ENCODE measurements at places on chromosomes 12 and 14. TPM values are rescaled to one million over a fixed set of nuclear protein-coding genes. Genes with fewer than 3 reads are reported as not detected.

CAPZA3 gene
- not detected for total RNA-seq

FAM186B gene
- total RNA-seq, result 0.36 TPM

DNA sequence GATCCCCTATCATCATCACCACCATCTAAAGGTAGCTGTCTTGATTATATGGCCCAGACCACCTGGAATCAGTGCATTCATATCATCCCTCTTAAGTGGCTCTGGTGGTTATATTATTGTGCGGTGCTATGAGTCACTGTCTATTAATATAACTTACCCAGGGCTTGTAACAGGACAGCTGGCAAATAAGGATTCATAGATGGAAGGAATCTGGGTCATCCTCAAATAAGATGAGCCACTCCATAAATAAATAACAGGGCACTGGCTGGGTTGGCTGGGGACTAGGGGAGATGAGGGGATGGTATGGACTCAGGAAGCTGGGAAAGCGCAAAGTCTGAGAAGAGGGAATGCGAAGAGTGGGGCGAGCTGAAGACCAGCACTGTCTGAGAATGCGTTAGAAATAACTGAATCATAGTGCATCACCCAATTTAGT is 216.1 kb downstream of the NUAK1 start:
- ATAC-seq, result peak; percentile 27

GRCh38 chr14:102415671-102416070 is 52.9 kb downstream of the TECPR2 start:
- no peak for ATAC-seq

GRCh38 chr14:104339829-104340228 is 201.4 kb downstream of the KIF26A start:
- ATAC-seq, result no peak

DNA sequence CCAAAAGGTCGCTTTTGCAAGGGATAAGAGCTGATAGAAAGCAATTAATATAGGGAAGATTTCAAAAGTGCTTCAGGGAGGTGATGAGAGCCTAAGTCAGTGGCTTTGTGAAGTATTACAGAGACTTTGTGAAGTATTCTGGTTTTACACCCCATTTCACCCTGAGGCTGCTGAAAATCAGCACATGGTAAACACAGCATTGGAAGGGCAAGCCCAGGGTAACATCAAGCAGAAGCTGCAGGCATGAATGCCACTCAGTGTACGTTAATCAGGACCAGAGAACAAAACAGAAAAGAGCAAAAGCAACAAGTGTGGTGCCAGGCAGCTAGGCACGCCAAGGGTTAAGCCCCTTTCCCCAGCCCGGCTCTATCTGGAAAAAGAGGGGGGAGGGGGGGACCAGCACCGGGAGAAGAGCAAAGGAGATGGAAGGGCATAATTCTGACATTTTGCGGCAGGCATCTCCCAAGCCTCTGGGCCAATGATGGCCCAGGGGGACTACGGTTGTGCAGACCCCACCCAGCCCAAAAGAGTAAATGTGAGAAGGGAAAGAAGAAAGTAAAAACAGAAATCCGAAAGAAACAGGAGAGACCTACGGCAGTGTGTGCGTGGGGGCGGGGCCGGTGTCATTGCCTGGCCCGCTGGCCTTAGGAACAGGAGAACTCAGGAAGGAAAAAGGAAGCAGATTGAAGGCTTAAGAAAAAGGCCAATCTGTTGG is 58.9 kb downstream of the DHRS2 start:
- peak; percentile 35 for ATAC-seq

Measured in esophagus mucosa (tissue), 1 donor.